ENCODE measurements at places on chromosomes 7 and 10.

DNA sequence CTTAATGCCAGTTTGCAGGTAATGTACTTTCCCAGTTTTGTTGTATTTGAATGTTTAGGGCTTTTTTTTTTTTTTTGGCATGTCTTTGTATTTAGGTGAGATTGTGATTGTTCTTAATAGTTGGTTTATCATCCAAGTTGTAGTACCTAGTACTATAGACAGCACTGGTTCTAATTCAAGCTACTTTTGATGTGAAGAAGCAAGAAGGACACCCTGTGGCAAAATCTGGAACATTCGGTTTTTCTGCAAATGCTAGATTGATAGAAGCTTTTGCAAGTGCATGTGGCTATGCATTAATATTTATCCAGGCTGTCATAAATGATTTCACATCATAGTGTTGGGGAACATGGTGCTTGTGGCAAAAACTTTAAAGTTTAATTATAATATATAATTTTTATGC is 248.9 kb downstream of the FOXP2 start:
- DNase-seq = no peak

DNA sequence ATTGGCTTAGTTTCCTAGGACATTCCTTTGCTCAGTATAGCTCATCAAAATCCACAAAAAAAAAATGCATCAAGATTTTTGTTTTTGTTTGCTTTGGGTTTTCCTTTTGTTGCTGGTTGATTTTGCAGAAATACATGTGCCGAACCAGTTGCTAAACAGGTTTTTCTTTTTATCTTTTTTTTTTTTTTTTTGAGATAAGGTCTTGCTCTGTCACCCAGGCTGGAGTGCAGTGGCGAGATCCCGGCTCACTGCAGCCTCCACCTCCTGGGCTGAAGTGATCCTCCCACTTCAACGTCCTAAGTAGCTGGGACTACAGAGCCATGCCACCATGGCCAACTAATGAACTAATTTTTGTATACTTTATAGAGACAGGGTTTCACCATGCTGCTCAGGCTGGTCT is 8.3 kb downstream of the CSTF2T start:
- DNase-seq = no peak

GRCh38 chr7:96380111-96380512 is 58.2 kb upstream of the SLC25A13 start:
- no peak for DNase-seq

DNA sequence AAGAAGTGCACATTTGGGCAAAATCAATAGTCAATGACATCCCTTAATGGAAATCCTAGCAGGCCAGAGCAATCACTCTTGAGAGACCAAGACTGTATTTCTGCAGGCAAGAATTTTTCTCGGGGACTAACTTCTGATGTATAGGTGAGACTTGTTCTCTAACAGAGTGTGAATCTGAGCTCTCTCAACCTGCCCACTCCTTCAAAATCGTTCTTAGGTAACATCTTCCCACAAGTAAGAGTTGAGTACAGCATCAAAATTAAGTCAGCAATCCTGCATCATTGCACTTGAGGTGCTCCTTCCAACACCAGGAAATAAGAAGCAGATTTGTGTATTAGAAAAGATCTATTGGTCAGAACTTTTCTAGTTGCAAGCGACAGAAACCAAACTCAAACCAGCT is 25.6 kb upstream of the GFRA1 start:
- no peak for DNase-seq

DNA sequence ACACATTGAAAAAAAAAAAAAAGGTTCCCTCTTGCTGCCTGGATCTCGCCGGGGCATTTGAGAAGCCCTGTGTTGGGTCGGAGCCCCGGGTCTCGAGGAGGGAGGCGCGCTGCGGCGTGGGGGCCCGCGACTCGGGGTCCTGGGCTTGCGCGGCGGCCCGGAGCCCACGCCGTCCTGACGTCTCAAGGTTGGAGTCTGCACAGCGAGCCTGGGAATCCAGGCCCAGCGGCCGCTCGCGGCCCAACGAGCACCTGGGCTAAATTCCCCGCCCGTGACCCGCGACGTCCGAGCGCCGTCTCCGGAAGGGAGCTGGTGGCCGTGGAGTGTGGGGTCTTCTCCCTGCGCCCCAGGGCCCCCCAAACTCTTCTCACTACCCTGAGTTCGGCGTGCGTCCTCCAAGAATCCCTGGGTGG is 1.4 kb upstream of the CTBP2 start:
- no peak for DNase-seq

GRCh38 chr7:93374345-93374940 is 142.3 kb downstream of the VPS50 start:
- no peak for DNase-seq

DNA sequence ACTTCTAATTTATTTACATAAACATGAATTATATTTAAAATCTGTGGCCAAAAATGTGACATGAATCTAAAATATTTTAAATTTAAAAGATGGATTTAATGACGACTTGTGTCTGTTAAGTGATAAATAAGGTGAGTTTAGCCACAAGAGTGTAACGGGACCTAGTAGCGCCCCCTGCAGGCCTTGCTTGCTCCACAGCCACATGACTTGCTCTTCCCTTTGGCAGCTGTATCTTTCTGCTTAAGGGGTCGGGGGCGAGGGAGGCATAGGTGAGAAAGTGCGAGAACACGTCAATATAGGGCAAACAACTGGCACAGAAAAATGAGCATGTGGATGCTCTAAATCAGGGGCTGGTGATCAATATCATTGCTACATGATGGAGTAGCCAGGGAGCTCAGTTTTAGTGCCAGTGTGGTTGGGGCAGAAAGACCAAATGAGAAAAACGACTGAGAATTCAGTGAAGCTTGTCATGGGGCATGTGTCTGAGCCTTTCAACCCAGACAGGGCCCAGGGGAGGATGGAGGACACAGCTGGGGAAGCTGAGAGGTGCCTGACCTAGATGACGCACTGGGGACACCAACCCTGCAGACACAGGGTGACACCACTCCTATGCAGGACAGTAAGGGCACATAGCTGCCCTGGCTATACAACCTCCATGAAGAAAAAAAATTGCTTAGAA is 49.8 kb downstream of the PAXIP1 start:
- DNase-seq = peak; percentile 71

DNA sequence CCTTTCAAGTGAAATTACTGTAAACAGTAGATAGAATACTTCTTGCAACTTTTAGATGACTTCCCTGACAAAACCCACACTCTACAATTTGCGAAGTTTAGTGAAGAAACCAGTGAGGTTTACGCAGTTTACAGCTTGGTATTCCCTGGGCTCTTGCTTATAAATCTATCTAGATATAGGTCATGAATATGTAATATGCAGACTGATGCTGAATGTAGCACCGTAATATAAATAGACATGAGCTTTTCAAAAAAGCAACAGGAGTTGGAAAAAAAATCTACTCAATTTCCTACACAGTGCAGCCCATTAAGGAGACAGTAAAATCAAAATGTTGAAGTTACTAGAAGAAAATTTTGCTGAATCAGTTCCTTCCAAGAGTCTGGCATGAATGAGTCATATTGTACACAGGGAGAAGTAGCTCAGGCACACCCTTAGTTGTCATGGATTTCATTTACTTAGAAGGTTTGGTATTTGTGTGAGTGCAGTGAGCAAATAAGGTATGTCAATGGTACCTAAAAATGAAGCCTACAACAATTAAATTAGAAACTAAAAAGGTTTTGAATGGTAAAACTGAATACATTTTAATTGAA is 67.7 kb upstream of the NEUROD6 start:
- DNase-seq = no peak

DNA sequence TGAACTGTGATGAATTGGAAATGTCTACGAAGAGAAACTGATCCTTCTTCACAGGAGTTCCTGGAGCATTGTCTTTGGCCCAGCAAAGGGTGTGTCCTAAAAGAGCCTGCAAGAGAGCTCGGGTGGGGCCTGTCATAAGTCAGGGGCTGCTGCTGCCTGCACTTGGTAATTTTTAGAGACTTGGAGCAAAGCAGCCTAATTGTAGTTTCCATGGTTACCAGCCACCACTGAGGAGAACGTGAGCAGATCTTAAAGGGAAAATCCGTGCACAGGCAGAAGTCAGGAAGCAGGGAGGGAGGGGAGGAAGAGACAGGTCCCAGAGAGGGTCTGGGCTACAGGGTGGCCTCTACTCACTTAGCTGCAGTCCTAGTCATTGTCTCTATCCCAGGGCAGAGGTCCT is 463.6 kb downstream of the PLXNA4 start:
- DNase-seq = no peak

DNA sequence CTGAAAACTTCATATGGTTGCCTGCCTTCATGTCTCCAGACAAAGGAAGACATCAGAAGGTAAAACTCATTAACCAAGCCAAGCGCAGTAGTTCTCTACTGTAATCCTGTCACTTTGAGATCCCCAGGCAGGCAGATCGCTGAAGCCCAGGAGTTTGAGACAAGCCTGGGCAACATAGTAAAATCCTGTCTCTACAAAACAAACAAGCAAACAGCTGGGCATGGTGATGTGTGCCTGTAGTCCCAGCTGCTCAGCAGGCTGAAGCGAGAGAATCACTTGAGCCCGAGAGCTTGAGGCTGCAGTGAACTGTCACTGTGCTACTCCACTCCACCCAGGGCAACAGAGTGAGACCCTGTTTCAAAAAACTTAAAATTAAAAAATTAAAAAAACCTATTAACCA is 467.4 kb upstream of the SORCS1 start:
- no peak for DNase-seq

- DNase-seq = no peak
Measured at GRCh38 chr7:22442187-22442881, 57.7 kb downstream of the STEAP1B start.

DNA sequence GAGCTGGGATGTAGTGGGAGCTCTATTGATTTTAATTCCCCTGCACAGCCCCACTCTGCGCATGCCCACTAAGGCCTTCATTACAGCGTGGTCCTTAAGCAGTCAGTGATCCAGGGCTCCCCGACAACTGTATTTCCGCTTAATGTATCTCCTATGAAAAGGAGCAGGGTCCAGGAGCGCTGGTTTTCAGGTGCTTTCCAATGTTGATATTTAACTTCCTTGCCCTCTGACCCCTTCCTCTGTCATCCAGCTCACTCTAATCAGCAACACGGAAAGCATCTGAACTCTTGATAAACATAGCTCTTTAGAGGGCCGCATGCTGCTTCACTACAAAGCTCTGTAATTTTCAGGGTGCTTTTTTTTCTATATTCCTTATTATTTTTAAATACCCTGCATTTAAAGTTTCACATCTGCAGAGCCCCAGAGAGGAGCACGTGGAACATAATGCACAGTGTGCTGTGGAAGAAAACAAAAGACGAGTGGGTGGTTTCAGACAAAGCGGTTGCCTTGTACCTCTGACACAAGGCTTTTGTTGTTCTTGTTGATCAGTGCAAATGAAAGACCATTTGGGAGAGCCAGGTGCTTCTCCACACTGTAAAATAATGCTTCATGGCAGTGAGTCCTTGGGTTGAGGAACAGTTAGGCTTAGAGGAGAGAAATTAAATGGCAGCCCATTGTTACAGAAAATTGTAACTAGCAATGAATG is 465.9 kb upstream of the CELF2 start:
- no peak for DNase-seq

- peak; percentile 38 for DNase-seq
Measured at GRCh38 chr10:71751515-71752224, 21.6 kb downstream of the VSIR start.

DNA sequence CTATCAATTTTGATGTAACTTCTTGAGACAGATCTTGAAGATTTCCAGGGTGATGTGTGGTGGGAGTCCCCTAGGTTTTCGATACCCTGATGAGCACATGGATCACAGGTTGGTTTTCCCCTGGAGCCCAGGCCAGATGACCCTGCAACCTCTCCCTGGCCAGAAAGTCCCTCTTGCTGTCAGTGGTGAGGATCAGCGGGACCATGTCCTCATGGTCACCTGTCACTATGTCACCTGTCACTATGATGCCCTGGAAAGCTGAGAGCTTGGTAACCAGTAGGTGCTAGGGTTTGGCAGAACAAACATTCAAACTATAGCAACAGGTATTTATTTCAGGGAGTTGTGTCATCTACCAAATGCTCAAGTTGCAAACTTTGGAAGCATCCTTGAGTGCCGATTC is 197.9 kb downstream of the ARHGAP12 start:
- no peak for DNase-seq

GRCh38 chr10:71349406-71349805 is 30.3 kb downstream of the SLC29A3 start:
- no peak for DNase-seq

- DNase-seq = no peak
Measured at GRCh38 chr10:64535131-64535867, 1014.1 kb downstream of the REEP3 start.

- no peak for DNase-seq
Measured at GRCh38 chr10:71077796-71078453, 134.4 kb upstream of the UNC5B start.

DNA sequence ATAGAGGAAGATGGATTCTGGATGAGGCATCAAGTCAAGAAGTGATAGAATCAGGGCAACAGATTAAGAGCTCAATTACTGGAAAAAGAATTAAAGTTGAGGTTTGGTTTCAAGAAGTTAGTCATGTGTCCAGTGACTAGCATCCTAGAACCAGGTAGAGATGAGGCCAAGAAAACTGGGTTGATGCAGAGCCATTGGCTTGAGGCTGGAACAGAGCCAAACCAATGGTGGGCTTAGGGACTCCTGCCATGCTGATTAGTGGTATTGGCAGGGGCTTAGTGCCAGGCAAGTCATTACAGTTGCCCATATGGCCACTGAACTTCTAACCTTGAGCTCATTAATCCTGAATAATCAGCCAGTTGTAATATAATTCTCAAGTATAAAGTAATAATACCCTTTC is 18.5 kb downstream of the ZNF277 start:
- no peak for DNase-seq

GRCh38 chr10:11876805-11877590 is 53.8 kb downstream of the PROSER2 start:
- DNase-seq = no peak

- DNase-seq = no peak
Measured at GRCh38 chr7:31437250-31437865, 76.5 kb upstream of the ITPRID1 start.

GRCh38 chr7:35004531-35005095 is 32.7 kb downstream of the DPY19L1 start:
- no peak for DNase-seq

GRCh38 chr10:80871083-80871482 is 333.4 kb downstream of the SH2D4B start:
- DNase-seq = no peak

DNA sequence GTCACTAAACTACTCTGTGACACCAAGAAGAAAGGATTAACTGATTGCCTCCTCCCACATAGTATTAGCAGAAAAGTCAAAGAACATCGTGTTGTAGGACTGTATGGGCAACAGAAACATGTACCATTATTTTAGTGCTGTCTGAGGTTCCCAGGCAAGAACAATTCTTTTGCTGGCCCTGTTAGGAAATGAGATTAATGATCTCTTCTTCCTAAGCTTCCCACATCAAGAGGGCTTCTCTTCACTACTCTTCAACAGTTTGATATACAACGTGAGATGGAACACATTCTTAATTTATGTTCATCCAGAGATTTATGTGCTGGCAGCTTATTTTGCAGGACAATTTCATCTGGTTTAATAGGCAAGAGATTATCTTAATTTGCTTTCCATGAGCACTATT is 219.6 kb downstream of the DOCK4 start:
- DNase-seq = no peak

- no peak for DNase-seq
Measured at GRCh38 chr7:11332865-11333228, 359.2 kb downstream of the PHF14 start.
